ENCODE measurements at places on chromosomes 4 and X.
A peak's percentile ranks its signal among the peaks of the same experiment; 100 is the strongest.

DNA sequence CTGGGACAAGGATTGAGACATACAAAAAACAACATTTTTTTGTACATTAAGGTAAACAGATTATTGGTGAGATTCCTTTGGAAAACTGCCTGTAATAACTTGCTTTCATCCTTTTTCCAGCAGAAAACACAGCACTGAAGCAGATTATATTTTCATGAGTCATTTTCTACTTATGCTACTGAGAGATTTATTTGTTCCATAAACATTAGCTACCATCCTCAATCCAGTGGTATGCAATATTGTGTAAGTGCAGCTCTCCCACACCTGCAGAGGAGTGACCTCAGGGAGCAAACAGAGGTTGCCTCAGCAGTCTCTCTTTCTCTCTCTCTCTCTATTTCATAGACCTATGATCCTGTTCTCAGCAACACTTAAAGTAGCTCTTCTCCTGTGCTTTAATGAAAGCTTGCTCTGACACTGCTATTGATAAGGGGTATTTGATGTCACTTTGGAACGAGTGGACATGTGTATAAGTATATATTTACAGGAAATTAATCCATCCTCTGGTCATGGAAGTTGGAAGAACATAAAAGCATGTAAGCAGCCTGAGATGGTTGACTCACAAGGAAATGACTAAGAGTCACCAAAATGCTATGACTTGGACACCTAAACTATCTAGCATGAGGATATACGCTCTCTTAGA, 163.7 kb upstream of the SPANXC start:
- DNase-seq = no peak

- DNase-seq = no peak
These were observed 101.9 kb downstream of the TET2 start for GRCh38 chr4:105248613-105249012.

GRCh38 chrX:40104985-40105834, 7.5 kb upstream of the BCOR start:
- no peak for DNase-seq

- no peak for DNase-seq
These were observed 23.5 kb downstream of the DRD5 start for GRCh38 chr4:9804918-9805317.

- peak; percentile 78 for DNase-seq
These were observed at the start of gene ASB9 for GRCh38 chrX:15269618-15270521. Gene ASB9, minus strand, starts transcription at chrX:15270083. Its CDS starts 209 bp downstream, at chrX:15269874.

DNA sequence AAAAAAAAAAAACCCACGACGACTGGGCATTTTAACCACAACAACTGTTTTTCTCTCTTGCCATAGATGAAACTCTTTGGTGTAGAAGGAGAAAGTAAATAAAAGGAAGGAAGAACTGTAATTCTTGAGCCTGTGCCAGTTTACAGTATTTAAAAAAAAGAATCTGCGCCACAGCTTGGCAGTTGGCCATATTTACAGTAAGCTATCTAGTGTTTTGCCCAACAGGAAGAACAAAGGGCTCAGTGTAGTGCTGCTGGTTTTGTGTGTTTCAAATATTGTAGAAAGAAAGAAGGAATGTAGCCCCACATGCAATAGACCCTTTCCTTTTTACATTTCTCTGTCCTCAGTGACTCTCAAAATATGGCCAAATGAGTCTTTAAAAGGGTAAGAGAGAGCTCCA, 66.1 kb downstream of the NR3C2 start:
- DNase-seq = peak; percentile 94
